ENCODE measurements at places on chromosomes 4 and X.

GRCh38 chrX:1484638-1485019 lies 31.9 kb upstream of the ASMTL start:
- DNase-seq: no peak

DNA sequence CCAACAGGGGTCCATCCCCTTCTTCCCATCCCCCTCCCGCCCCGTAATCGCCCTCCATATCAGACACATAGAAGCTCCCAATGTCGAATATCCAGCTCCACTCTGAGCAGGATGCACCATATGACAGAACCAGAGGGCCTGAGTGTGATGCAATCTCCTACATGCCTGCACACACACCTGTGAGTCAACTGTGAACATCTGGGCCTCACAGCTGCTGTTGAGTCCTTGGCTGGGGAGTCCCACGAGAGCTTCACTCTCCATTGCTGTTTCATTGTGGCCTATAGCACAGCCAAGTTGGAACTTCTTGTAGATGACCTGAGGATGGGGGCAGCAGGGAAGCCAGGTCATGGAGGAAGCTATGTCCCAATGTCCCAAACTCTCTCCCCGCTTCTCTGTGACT lies 8.2 kb downstream of the SLC38A5 start:
- no peak for DNase-seq

DNA sequence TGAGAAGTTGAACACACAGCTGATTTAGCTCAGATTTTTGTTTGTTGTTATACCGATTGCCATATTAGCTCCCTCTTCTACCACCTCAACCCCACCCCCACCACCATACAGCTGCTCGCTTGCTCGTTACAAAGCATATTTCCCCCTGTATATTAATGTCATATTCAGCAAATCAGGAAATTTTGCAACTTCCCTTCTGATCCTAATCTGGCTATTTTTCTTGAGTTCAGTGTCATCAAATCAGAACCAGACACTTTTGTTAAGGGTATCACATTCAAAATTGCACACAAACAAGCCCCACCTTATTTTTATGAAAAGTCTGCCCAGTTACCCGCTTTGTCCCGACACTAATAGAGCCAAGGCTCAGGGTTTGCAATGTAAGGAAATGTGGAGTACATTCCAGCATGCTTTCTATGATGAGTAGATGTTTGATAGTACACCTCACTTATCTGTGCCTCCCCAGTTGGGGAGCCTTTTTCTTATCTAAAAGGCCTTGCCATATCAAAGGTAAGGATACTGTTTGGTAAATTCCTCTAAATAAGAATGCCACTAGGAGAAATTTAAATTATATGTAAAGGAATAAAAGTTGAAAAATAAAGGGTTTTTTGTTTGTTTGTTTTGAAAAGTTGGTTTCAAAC lies 212.2 kb downstream of the CBR4 start:
- DNase-seq: no peak

GRCh38 chr4:25857403-25857802 lies 5.4 kb downstream of the SEL1L3 start:
- no peak for DNase-seq

DNA sequence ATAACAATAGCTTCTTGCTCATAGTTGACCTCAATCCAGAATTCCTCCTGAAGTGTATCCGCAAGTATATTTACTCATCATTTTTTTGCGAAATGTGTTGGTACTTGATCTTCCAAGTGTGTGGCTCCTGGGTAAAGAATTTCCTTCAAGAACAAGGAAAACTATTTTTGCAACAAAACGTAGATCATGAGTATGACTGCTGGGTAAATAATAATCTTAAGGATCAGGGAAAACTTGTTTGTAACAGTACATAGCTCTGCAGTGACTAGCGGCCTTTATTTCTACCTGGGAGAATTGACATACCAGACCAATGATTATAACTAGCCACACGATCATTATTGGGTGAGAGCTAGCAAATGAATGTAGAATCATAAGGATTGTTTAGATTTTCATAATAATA lies 1311.7 kb downstream of the ARAP2 start:
- no peak for DNase-seq

GRCh38 chr4:3293401-3294391 lies 875 bp downstream of the RGS12 start:
- DNase-seq: no peak

GRCh38 chrX:84729809-84730208 lies 227.6 kb upstream of the HDX start:
- peak; percentile 20 for DNase-seq

DNA sequence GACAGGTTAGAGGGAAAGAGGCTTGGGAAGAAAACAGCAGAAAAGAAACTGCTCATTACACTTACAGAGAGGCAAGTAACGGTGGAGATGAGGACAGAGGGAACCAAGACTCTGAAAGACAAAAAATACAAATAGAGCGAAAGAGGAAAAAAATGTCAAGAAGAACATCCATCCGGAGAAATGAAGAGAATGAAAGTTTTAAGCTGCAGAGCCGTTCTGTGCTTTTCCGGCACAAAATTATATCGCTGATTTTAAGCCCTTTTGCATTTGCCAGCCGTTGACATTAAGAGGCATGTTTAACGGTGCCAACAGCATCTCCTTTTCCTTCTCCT lies 236 bp downstream of the PCDH10 start:
- DNase-seq: no peak

DNA sequence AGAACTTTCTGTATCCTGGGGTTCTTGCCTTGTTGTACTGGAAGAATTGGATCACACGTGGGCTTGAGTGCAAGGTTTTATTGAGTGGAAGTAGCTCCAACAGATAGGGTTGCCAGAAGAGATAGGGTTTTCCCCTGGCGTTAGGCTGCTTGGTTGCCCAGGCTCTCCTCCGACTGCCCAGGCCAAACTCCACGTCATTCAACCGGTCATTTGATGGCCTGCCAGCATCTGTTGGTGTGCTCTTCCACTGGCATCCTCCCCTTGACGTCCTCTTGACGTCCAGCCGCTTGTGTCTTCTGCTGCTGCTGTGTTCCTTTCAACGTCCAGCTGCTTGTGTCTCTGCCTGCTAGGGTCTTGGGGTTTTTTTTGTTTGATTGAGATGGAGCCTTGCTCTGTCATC lies 340.3 kb upstream of the ZCCHC13 start:
- DNase-seq: no peak

DNA sequence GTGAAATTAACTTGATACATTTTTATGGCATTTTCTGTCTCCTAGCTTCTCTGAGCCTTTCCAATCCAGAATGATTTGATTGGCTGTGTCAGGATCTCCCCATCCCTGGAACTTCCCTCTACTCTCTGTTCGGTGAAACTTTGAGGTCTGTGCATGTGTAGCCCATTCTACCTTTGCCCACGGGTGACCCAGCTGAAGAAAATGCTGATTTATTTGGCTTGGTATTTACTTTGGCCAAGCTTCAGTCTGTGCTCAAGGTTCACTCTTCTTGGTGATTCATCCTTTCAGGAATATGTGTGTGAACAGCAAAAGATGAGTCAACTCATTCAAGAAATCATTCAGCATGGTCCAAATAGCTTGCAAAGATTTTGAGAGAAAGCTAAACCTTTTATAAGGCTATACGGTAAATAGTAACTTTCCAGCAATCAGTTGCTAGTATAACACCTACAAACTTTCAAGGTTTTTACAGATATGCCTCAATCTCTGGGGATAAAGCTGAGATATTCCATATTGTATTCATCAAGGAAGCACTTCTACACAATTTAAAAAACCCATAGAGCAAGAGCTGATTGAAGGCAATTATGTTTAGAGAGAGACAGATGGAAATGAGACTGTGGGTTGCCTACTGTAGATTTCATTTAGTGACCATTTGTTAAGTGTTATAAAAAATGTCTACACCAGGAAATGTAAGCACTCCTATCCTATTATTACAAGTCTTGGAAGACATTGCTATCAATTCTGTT lies 233.9 kb upstream of the CXXC4 start:
- DNase-seq: no peak

DNA sequence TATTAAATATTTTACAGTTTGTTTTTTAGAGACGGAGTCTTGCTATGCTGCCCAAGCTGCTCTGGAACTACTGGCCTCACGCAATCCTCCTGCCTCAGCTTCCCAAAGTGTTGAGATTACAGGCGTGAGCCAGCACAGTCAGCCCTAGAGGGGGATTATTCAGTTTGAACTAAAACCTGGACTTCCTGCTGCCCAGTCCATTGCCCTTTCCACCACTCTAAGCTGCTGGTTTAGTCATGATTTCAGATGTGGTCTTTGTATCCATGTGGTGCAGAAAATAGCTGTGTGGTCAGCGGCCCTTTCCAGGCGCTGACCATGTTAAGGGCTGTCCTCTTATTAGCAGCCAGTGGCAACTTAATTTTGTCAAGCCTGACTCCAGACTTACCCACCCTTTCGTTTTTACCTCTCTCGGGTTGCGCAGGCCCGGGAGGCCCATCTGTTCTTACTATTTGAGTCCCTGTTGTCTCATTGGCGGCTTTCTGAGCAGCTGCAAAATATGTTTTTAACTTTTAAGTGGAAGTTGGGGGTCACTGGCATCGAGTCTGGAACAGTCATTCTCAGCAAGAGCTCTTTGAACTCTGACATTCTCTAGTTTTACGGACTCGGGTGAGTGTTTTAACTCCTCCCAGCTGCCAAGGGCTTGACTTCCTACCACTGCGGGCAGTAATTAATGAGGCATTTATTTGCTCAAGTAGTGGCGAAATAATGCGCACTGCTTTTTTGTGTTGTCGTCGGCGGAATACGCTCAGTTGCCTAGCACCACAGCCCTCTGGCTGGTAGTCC lies 773 bp upstream of the VMA21 start:
- no peak for DNase-seq

DNA sequence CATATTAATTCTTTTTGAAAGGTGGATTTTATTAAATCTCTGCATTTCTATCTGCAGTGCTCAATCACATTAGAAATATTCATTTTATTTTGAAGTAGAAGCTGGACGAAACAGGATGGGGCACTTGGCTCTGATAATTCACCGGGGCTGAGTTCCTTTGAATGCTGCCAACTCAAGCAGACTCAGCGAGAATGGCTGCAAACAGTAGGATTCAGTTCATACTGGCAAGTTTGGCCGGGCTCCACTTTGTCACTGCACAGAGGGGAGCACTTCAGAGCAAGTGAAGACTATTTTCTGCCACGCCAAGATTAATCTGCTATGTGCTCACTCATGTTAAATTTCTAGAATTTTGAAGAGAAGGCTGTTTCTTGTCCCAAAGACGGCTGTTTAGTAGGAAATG lies 30.7 kb upstream of the KLHL8 start:
- peak; percentile 75 for DNase-seq

GRCh38 chr4:124529131-124529530 lies 183.4 kb downstream of the ANKRD50 start:
- no peak for DNase-seq

- no peak for DNase-seq
Observed at GRCh38 chr4:79472693-79473438, 64.8 kb upstream of the GK2 start.

GRCh38 chr4:45693746-45694145 lies 430.1 kb downstream of the GABRG1 start:
- no peak for DNase-seq

DNA sequence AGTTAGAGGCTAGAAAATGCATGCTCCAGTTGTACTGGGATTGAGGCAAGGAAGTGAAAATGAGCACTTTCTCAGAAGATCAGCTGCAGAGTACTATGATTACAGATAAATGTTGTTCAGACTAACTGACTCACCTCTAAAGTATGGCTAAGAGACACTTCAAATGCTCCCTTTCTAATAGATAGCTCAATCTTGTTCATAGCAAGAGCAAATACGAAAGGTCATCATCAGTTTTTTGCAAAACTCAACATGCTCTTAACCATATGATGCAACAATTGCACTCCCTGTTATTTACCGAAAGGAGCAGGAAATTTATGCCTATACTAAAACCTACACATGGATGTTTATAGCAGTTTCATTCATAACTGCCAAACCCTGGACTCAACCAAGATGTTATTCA lies 838.4 kb upstream of the INTU start:
- DNase-seq: no peak

DNA sequence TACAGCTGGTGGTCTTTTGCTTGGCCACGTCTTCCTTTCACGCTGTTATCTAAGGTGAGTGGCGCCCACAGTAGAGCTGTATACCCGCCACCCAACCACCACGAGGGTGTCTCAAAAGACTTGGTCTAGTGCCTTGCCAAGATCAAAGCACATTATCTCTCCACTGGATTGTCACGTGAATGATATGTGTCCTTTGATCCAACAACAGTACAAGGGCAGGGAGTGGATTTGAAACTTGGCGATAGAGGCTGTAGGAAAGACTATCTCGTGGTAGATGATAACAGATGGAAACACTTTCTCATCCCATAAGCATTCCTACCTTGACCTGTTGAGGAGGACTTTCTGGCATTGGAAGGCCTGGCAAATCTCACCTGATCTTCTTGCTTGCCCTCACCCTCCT lies 37.7 kb upstream of the BCLAF3 start:
- DNase-seq: no peak

DNA sequence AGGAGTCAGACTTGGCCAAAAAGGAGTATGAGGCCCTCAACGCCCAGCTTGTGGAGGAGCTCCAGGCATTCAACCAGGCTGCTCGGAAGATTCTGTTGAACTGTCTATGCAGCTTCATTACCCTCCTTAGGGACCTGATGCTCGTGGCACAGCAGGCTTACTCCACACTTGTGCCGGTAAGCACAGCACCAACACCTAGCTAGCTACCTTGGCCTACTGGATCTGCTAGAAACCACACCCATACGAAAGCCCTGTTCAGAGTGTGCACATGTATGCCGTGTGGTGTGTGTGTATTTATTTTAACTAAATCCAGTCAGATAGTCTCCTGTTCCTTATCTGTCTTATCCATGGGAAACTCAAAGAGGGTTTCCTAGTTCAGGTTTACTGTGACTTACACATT lies 49.3 kb downstream of the INTS12 start:
- no peak for DNase-seq

DNA sequence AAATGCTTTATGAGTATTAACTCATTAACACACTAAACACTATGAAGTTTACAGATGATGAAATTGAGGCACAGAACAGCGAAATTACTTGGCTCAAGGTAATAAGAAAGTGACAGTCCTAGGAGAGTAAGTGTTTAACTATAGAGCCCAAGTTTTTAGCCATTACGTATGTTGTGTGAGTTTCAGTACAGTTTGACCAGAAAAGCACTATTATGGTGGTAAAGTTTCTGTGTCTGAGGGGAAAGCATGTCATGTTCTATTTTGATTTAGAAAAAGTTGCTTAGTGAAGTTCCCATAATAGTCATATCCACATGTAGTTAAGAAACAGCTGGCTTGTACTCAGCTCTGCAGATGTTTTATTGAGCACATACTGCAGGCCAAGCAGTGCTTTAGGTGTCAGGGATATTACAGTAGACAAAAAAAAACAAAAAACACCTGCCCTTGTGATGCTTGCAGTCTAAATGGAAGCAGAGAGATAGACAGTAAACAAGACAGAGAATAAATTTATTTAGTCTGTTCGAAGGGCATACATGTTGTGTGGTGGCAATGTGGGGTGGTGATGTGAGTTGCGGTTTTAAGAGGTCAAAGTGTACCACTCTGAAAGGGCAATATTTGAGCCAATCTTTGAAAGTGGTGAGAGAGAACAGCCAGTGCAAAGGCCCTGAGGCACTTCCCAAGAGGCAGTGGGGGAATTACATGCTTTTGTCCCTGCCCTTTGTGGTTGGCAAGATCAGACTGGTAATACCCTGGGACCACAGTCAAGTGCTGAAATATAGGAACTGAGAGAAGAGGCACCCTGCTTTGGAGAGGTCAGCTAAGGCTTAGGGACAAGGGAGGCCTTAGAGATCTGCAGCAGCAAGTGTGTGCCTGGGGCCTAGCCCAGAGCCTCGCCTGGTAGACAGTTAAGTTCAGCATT lies 6.2 kb downstream of the TMEM131L start:
- DNase-seq: no peak
